Hepatocyte (in vitro differentiated cells): ENCODE measurements at places on chromosomes 7 and 10.

- DNase-seq = no peak
These were observed 13.3 kb downstream of the SORBS1 start for GRCh38 chr10:95547791-95548435.

DNA sequence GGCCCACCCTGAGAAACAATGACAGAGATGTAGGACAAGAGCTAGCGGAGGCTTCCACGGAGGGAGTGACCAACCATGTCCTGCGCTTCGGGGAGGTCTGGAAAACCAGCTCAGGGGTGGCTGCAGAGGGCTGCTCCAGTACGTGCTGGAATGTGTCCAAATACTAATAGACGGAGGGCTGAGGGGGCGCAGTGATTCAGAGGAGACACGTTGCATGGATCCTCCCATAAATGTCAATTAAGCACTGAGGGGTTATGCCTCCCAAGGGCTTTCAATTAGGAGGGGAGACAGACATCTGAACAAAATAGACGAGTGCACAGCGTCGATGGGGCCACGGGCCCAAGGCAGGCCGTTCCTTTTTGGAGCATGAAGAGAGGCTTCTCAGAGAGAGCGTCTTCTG is 51.0 kb upstream of the NPS start:
- no peak for DNase-seq

DNA sequence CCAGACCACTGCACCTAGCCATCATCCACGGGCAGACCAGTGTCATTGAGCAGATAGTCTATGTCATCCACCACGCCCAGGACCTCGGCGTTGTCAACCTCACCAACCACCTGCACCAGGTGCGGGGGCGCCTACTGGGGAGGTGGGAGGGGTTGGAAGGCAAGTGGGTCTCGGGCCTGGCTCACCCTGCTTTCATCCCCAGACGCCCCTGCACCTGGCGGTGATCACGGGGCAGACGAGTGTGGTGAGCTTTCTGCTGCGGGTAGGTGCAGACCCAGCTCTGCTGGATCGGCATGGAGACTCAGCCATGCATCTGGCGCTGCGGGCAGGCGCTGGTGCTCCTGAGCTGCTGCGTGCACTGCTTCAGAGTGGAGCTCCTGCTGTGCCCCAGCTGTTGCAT is 4.6 kb downstream of the NFKB2 start:
- no peak for DNase-seq

GRCh38 chr7:108328174-108328651 is 128.0 kb downstream of the NRCAM start:
- no peak for DNase-seq

DNA sequence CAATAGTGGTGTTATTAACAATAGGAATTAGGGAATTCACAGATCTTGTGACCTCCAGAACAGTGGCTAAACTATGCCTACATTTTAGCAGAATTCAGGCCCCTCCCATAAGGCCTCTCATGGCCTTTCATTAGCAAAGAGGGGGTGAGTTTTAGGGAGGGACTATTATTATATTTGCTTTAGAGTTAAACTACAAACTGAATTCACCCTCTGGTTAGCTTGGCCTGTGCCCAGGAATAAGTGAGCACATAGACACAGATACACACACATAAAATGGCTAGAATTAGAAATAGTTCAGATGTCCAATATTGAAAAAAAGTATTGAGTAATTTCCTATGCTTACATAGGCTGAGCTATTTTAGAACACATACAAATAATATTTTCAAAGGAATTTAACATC is 818.8 kb upstream of the COBL start:
- DNase-seq = no peak

DNA sequence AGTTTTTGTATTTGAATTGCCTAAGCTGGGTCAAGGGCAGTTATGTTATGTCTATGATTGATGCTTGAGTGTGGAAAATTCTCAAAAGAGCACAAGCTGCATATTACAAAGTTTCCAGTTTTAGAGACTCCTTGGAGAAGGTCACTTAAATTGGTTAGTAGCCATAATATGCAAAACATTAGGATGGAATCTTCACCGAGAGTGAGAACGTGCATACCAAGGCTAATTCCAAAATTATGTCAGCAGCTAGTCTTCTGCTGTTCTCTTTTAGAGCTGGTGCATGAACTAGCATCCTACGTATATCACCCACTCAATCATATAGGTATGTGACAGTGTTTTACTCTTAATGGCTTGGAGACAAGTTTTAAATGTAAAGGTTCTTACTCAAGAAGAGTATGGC is 49.2 kb downstream of the MKX start:
- DNase-seq = no peak

DNA sequence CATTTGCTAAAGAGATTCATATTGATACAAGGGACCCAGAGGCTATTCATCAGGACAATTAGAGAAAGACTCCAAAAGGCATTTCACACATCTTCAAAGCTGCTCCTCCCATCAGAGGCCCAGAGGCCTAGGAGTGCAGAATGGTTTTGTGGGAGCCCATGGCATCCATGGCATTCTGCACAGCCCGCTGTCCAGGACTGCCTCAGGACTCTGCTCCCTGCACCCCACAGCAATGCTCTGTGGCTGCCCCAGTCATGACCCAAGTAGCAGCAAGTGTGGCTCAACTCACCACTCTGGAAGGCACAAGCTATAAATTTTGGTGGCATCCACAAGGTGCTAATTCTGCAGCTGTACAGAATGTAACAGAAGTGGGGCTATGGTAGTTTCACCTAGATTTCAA is 38.5 kb downstream of the ZNF438 start:
- DNase-seq = no peak

DNA sequence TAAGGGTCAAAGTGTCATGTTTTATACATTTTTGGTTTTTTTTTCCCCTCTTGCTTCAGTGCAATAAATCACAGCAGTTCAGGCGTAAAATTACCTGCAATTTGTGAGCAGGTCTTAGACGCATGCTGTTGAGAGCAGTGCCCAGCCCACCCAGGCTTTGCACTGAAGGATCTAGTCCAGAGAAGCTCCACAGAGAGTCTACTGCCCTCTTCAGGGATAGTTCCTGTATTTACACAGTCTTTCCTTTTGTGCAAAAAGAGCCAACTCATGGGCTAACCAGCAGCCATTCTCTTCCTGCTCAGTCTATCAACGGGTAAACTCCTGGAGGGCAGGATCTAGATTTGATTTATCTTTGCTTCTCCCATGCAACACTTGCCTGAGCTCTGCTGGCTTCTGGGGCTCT is 82.2 kb upstream of the NAMPT start:
- DNase-seq = no peak

- DNase-seq = no peak
These were observed 92.2 kb upstream of the PDCD4 start for GRCh38 chr10:110779489-110779888.

DNA sequence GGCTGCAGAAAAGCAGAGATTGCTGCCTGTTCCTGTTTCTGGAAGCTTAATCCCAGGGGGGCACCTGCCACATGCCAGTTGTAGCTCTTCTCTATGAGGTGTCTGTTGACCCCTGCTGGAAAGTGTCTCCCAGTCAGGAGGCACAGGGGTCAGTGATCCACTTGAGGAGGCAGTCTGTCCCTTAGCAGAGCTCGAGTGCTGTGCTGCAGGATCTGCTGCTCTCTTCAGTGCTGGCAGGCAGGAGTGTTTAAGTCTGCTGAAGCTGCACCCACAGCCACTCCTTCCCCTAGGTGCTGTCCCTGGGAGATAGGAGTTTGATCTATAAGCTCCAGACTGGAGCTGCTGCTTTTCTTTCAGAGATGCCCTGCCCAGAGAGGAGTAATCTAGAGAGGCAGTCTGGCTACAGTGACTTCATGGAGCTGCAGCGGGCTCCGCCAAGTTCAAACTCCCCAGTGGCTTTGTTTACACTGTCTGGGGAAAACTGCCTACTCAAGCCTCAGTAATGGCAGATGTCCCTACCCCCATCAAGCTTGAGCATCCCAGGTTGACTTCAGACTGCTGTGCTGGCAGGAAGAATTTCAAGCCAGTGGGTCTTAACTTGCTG is 57.6 kb upstream of the CROT start:
- peak; percentile 16 for DNase-seq

DNA sequence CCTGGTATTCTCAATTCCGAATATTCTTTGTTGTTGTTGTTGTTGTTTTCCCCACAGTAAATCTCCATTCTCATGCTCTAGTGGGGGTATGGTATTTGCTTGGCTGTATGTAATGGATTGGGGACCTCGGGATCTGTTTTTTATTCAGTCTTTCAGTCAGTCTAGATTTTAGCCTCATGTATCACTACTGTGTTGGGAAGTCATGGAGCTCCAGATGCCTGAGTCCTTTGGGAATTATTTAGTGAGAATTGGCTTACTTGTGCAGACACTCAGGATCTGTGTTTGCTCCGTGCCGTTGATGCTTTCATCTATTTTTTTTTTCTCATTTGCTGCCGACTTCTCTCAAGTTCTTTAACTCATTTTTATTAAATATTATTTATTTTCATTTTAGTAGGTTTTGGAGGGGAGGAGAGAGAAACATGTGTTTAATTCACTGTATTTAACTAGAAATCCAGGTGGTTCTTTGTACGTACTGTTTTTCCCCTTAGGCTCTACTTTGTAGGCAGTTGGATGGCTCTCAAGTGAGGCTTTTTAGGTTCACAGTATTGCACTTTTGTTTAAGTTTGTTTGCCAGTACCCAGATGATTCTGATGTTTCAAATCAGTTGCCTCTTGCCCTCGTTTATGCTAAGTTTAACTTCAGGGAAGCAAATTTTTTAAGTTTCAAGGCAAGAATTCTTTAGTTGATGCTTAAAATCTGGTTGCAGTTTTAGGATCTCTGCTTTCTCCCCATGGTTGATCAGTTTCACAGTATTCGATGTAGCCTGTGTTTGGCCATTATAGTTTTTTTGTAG is 36.9 kb downstream of the ZNRF2 start:
- no peak for DNase-seq

- DNase-seq = no peak
These were observed 4.7 kb downstream of the LRRC4 start for GRCh38 chr7:128026551-128026950.

DNA sequence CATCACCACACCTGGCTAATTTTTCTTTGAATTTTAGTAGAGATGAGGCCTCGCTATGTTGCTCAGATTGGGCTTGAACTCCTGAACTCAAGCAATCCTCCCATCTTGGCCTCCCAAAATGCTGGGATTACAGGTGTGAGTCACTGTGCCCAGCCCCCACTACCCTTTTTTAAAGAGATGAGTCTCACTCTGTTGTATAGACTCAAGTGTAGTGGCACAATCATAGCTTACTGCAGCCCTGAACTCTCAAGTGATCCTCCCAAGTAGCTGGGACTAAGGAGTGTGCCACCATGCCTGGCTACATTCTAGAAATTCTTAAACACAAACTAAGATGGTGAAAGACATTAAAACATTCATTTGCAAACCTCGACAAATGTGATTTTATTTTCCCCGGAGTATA is 12.6 kb downstream of the SYPL1 start:
- no peak for DNase-seq

DNA sequence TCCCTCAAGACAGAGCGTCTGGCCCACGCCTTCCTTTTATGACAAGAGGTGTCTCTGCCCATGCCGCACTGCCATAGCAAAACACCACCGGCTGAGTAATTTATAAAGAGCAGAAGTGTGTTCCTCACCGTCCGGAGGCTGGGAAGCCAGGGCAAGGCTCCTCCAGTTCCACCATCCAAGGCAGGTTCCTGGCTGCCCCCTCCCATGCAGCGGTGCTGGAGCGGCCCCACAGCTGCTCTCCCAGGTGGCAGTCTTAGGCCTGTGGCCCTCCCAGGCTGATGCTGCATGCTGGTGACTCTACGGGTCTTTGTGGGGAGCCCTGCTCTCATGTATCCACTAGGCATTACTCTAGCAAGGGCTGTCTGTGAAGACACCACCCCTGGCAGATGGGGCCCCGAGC is 113.1 kb downstream of the TCERG1L start:
- DNase-seq = no peak

DNA sequence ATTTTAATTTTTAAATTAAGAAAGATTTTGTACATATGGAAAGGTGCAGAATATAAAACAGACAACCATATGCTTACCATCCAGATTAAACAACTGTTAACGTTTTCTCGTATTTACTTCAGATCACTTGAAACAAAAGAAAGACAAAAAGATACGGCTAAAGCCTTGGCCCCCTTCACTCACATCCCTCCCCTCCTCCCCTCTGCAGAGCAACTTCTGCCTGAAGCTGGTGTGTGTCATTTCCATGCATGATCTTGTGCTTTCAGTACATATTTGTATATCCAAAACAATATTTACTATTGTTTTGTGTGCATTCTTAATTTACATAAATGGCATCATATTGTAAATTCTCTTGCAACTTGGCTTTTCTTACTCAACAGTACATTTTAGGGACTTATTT is 68.5 kb upstream of the ANKRD1 start:
- no peak for DNase-seq

GRCh38 chr7:51223505-51223904 is 93.1 kb downstream of the COBL start:
- DNase-seq = no peak

DNA sequence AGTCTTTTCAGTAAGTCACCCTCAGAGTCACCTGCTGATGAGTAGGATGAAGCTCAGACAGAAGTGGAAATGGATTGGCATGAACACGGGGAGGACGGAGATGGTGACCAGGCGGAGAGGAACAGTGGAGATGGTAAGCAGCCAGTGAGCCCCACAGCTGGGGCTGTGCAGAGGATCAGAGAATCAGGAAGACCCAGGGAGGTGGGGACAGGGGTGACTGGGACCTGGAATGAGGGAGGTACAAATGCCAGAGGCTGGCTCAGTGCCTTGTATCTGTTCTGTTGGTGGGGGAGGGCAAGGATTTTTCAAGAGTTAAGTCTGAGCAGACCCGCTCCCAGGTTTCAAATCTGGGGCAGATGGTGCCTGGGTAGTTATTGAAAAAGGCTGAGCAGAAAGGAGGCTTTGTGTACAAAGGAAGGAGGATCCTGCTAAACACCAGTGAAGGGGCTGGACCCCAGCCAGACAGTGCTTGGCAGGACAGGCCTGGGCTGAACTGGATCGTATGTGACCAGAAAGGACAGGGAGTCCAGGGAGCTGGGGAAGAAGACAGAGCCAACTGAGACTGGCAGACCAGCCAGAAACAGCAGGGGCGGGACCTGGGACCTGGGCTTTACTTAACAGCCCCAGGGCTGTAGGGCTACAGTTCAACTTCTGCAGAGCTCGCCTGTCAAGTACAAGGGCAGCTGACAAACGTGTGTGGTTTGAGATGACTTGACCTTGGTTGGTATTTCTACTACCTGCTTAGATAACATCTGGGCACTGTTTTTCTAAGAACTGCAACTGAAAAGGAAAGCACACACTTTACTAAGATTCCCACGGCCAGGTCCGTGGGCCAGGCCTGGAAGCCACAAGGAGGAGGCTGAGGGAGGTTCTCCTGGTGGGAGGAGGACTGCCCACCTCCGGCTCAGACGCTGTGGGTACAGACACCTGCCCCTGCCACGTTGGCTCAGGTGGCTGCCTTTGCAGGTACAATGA is 13.2 kb upstream of the FRMPD2 start:
- peak; percentile 34 for DNase-seq

DNA sequence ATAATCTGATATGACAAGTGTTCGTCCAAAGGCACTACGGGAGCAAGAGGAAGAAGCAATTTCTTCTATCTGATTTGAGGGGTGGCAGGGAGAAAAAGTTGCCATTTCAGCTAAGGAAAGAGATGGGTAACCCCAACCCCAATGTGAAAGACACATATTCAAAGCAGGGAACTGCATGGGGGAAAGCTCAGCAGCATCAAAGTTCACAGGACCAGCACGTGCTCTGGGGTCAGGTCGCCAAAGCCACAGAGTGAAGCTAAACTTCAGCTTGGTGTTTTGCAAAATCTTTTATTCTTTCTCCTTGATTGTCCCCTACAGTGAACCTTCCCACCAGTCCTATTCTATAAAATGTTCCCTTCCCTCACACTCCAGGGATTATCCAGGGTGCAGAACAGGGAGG is 112.8 kb upstream of the PPP2R2D start:
- DNase-seq = no peak
